AG04449 (cell line): ENCODE measurements at places on chromosomes 6 and 20.

- DNase-seq = no peak
Measured at GRCh38 chr20:24702501-24703283, 233.3 kb downstream of the SYNDIG1 start.

- no peak for DNase-seq
Measured at GRCh38 chr6:108656836-108657235, 96.1 kb downstream of the FOXO3 start.

DNA sequence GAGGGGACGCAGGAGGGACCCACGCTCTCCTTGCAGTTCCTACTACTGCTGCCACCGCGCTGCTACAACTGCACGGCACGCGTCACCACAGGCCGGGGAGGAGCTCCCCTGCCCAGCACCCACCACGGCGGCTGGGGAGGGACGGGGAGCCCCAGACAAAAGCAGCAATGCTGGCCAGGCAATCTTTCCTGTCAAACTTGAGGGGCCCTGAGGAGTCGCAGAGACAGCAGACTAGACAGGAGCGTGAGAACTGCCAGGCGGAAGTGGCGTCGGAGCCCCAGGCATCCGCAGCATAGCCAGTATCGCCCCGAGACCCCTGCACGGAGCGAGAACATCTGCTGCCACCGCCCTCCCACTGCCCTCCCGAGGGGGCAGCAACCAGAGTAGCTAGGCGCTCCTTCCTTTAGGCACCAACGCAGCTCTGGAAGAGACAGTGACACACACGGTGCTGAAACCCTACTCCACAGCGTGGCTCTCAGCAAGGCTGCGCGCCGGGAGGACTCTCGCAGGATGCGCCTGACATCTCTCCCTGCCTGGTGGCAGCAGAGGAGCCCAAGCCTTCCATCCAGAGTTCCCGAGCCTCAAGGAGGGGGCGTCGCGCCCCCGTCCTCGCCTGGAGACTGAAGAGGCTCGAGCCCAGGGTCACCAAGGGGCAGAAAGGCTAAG is 2.2 kb downstream of the TAF4 start:
- no peak for DNase-seq

DNA sequence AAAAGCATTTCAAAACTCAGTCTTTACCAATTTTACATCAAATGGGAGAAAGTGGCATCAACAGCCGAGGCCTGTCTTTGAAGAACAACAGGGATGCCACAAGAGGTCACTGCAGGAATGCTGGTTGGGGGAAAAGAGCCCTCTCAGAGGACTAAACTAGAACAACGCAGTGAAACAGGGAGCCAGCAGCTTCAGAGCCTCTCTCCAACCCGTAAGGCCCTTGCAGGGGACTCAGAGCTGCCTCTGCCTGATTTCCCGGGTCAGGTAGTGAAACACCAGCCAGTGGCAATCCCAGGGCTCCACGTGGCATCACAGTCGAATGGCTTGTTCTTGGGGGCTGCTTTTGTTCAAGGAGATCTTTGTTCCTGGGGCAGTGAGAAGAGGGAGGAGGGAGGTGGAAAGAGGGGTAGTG is 55.0 kb upstream of the KCNK16 start:
- DNase-seq = peak; percentile 36

GRCh38 chr6:82493467-82493866 is 129.8 kb downstream of the TPBG start:
- DNase-seq = no peak

- DNase-seq = no peak
Measured at GRCh38 chr20:37365760-37366638, 20.1 kb downstream of the SRC start.

GRCh38 chr6:121794630-121795029 is 359.2 kb downstream of the GJA1 start:
- DNase-seq = peak; percentile 74

- no peak for DNase-seq
Measured at GRCh38 chr6:15439410-15440025, 193.6 kb downstream of the JARID2 start.

DNA sequence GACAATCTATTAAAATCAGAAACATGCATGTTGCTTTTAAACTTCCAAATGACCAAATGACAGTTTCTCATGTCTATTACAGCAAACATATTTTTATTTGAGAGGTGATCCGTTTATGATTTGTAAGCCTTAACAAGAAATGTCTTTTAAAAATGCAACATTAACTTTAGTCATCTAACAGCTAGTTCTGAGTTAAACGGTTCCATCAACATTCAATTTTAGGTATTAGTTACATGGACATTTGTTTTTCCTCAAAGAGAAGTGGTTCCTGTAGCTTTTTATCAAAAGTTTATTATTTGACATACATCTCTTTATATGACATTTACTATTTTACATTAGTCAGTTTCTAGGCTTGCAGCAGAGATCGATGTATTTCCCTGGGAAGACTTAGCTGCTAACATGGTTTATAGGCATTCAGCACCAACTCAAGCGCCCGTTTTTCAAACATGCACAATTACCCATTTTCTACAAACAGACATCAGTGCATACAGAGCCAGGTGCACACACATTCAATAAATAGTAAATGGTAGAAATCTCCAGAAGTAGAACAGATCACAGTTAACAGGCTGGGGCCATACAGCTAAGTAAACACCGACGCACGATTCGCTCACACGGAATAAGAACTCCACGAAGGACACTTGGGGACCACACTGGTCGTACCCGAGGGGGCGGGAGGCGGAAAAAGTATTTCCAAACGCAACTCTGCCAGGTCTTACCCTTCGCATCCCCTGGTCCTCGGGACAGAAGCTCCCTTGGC is 882 bp downstream of the CNR1 start:
- no peak for DNase-seq

GRCh38 chr6:35426074-35426473 is 26.1 kb upstream of the FANCE start:
- no peak for DNase-seq

DNA sequence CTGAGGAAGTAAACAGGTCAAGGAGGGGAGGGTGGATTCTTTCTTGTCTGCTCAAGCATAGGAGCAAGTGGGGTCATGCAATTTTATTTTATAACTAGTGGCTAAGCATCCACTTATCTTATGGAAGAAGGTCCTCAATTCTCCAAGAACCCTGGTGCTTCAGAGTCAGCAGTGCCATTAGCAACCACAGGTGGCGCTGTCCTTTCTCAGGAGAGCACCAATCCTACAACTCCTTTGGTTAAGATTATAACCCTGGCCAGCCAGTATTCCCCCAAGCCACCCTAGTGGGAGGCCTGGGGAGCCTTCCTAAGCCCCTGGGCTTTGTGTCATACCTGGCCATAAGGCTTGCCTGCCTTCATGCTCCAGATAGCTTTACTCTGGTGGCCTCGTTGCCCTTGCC is 60.7 kb downstream of the PCSK2 start:
- DNase-seq = no peak

GRCh38 chr20:21126581-21126870 is 644 bp downstream of the KIZ start:
- no peak for DNase-seq

GRCh38 chr20:57826666-57827287 is 117.0 kb upstream of the PMEPA1 start:
- DNase-seq = no peak

DNA sequence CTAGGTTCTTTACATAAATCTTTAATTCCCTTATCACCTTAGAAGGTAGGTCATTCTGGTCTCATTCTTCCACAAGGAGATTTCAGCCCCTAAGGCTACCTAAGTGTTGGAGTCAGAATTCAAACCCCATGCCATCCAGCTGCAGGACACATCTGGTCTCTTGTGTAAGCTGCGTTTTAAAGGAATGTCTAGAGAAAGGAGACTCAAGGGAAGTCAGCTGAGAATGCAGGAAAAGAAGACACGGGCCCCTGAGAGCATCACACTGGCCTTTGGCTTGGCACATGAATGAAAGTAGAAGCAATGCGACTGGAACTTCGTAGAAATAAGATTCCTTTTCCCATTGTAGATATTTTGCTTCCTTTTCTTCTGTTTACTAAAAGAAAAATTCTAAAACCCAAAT is 76.7 kb upstream of the SYNJ2 start:
- no peak for DNase-seq

- peak; percentile 7 for DNase-seq
Measured at GRCh38 chr20:7744411-7744810, 195.8 kb downstream of the HAO1 start.

DNA sequence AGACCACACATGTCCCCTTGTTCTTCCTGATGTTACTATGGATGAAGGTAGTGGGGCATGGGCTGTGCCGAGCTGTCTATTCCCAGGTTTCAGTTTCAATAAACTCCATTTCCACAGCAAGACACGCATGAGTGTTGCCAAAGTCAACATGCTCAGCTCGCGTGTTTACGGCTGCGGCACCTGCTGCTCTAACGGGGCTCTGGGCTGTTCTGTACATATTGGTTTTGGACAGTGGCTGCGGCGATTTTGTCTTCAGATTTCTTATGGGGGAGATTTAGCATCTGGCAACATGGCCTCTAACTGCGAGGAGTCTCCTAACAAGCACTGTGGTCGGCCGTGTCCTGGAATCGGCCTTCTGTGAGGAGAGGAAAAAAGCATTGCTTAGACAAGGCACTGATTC is 58.6 kb downstream of the TMEM242 start:
- DNase-seq = no peak

DNA sequence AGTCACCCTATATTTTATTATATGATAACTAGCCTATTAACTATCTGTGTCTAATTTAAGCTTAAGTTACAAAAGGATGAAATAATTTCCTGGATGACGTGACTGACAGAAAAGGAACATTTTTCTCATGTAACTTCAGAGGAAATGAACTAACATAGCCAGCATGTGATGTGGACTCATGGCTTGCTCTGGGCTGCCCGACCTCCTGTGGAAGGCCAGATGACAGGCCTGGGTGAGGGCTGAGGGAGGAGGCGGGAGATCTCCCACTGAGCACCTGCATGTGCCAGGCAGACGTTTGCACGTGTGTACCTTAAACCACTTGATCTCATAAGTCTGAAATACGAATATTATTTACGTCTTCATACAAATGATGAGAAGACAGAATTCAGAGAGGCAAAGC is 321.1 kb downstream of the SYNE1 start:
- DNase-seq = peak; percentile 72

DNA sequence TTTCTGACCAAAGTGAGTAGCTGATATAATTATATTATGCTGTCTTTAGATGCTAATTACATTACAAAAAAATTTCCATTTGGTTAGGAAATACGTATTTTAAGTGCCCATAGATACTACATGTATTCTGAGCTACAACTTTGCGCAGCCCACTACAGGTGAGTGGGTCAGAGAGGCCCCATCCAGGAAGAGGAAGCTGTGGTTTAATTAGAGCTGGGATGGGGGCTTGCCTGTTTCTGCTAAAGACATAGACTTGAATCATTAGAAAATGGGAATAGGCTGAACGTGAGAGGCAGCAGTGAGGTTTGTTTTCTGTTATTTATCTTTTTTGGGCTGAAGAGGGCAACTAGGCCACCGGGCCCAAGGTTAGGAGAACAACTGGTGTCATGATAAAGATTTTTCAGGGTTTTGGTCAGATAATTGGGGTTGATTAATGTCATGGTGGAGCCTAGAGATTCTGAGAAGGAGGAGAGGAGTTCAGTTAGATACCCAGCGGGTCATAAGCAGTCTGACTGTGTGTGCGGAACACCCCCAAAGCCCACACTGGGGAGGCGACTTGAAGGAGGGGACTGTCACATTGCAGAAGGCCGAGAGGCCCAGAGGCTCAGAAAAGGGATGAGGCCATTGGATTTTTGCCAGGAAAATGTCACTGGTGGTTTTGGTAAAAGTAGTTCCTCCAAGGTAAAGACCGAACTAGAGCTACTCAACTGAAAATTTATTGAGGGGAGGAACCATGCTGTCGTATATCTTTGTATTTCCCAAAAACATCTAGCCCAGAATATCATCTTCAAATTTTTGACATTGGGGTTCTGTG is 14.5 kb upstream of the IRF4 start:
- DNase-seq = no peak

GRCh38 chr20:52975029-52975732 is 3.0 kb downstream of the TSHZ2 start:
- DNase-seq = no peak

GRCh38 chr6:162249907-162250642 is 477.5 kb downstream of the PRKN start:
- DNase-seq = no peak

DNA sequence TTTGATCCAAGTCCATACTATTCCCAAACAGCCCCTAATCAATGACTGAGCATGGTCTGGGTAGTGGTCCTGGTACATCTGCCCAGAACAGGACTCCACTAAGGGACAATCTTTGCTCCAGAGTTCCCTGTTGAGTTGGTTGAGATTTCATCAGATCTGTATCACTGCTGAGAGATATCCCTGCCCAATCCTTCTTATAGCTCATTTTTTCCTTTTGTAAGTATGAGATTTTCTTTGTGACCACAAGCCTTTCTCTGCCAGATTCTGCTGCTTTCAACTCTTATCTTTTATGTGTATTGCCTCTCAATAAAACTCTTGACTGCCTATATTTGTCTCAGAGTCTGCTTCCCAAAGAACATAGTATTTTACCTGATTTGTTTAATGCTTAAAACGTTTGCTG is 46.2 kb upstream of the LAMA2 start:
- DNase-seq = no peak

DNA sequence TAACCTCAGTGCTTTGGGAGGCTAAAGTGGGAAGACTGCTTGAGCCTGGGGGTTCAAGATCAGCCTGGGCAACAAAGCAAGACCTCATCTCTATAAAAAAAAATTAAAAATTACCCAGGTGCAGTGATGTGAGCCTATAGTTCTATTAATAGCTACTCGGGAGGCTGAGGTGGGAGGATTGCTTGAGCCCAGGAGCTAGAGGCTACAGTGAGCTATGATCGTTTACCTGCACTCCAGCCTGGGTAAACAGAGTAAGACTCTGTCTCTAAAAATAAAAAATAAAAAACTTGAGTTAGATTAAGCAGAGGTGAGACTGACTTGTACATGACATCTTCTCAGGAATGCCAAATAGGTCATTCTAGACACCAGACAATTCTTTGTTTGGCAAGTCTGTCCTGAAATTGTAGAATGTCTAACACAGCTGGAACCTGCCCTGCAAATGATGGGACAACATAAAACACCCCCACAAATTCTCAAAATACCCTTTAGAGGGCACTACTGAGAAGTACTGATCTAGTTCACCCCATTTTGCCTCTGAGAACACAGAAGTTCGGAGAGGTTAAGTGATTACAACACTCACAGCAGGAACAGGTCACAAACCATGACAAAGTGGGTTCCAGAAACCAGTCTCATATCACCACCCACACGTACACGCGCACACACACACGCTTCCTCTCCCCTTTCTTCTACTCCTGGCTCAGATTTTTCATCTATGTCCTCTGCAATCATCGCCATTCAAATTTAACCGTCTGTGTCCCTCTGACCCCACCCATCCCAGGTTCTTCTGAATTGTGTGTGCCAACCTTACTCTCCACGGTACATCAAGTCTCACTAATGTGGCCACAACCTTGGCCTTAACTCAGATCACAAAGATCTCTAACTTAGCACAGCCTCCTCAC is 38.3 kb downstream of the ARHGAP18 start:
- DNase-seq = no peak
